Right lung (tissue), 10 donors: ENCODE measurements at places on chromosomes 1 and 21. TPM values are rescaled to one million over a fixed set of nuclear protein-coding genes. Genes with fewer than 3 reads are reported as not detected.

GRCh38 chr1:66296370-66296769 lies 237.6 kb upstream of the SGIP1 start:
- no peak for DNase-seq

- DNase-seq, result no peak
Observed at GRCh38 chr21:45637883-45638282, 5.6 kb upstream of the PCBP3 start.

- DNase-seq, result no peak
Observed at GRCh38 chr1:107501081-107501605, 360.3 kb downstream of the NTNG1 start.

DNA sequence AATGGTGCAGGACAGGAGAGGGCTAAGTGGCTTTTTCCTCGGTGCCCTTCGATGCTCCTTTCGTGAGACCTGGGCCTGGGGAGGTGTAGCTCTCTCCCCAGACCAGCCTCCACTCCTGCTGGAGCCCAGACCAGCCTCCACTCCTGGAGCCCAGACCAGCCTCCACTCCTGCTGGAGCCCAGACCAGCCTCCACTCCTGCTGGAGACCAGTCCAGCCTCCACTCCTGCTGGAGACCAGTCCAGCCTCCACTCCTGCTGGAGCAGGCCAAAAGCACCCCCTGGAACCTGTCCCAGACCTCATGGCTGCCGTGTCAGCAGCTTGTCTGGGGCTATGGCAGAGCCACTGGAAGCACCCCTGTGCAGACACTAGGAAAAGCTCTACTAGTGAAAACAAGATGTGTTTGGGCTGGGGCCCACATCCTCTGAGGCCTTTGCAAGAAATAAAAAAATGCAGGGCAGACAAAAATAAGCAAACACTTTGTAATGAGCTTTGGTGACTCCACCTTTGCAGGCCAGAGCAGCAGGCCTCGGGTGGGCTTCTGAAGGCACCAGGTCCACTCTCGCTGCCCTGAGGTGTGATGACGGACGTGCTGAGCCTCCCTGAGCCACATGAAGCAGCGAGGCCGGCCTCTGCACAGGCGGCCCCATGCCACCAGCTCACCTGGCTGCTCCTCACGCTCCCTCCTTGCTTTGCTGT lies 116.0 kb upstream of the IFFO2 start:
- no peak for DNase-seq

DNA sequence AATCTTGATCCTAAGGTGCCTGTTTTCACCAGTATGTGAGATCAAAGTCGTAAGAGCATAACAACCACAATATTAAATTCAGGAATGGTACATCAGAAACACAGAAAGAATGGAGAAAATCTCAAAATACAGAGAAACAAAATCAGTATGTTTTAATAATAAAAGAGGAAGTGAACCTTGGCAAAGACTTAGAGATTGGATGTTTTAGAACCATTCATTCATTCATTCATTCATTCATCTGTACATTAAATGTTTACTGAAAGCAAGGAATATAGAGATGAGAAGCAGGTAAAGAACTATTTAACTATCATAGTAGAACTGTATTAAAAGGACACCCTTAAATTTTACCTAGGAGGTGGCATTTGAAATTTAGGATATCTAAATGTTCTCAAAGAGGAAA lies 55.7 kb downstream of the EDEM3 start:
- no peak for DNase-seq

DNA sequence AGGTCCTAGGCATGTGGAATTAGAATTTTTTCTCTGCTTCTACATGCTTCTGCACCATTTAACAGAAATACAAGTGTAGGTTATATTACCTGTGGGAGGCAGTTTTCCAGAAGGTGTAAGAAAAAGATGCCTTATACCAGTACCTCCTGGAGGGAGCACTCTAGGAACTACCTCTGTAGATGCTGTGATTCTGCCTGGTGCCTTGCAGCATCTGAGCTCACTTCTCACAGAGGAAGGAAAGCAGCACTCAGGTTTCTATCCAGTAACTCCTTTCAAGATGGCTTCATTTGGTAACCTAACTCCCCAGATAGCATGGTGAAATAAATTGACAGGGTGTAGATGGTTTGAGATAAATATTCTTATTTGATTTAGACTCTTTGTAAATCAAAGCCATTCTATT lies 50.3 kb downstream of the GIPC2 start:
- DNase-seq, result no peak

DNA sequence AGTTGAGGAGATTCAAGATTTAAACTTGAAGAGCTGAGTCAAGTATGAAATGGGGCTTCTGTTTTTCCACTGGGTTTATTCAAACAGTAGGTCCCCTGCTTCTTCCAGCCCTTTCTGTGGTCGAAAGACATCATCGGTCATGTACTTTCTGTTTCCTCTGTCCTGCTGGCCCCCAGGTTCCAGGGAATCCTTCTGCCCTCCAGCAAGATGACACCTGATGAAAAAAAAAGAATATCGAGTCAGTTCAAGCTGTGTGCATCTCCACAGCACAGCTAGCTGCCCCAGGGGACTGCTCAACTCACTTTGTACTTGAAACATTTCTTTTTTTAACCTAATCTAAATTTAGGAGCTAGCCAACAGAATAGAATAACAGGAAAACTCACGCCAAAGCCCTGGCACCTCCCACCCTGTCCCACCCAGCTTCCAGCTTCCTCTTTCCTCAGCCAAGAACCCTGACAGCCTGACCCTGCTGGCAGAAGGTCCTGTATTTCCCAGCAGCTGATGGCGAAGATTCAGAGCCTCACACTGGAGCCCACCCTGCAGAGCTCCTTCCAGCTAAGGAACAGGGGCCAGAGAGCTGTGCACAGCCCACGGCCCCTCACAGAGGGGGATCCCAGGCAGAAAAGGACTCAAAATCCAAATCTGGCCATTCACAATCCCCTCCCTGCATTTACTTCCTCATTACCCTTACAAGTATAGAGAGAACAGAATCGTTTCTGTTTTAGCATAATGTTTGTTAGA lies 176.5 kb downstream of the PSMG1 start:
- DNase-seq, result no peak

DNA sequence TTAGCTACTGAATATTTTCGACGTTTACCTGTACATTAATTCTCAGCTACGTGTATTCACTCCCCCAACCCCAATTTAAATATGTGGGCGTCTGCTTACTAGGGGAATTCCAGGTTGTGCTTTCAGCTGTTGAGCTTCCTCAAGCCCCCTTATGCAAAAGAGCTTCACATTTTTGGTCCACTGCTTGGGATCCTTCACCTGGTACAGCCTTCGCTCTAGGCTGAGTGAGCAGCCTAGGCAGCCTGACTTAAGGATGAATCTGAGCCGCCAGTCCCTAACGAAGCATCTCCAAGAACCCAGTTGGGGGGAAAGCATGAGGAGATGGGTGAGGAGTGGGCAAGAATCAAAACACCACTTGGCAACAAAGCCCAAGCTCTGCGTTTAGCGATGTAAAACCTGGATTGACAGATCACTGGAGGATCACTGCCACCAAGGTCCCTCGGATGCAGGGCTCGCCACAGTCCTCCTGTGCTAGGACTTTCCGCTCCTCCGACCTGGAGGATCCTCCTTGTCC lies 674 bp downstream of the BCL10 start:
- DNase-seq, result no peak

- no peak for DNase-seq
Observed at GRCh38 chr1:207882692-207883091, 28.2 kb downstream of the CD34 start.

DNA sequence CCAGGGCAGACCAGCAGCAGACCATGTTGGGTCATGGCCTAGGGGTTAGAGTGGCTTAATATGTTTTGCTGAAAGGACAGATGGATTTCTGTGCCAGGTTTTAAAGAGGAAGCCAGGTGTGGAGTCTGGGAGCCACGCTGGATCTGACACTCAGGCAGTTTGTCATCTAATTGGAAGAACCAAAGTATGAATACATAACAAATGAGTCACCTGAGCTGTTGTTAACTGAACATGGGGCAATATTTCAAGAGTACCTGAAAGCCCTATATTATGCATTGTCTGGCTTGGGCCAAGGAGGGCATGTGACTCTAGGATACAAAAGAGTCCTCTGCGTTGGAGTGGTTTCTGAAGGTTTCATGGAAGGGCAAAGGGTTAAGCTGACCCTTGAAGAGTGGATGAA lies 70.6 kb downstream of the LMO4 start:
- no peak for DNase-seq

- no peak for DNase-seq
Observed at GRCh38 chr1:245200146-245200545, 45.4 kb downstream of the KIF26B start.

- DNase-seq, result no peak
Observed at GRCh38 chr1:234102583-234102982, 198.1 kb downstream of the SLC35F3 start.

- DNase-seq, result no peak
Observed at GRCh38 chr1:76038287-76039004, 36.1 kb upstream of the ST6GALNAC3 start.

DNA sequence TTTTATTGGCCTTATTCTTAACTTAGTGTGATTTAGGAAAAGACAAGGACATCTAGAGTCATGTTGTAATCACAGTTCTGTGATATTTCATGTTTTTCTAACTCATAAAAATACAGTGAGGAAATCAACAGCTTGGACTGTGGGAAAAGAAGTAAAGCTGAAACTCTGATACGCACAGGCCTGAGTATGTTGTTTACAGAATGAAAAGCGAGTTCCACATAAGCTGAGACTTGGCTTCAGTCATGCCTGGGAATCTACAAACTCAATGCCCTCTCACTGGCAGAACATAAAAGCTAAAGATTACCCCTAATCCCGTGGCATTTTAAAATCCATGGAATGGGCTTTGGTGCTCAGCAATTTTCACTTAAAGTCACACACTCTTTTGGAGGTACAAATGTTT lies 23.6 kb upstream of the ATP5PO start:
- no peak for DNase-seq

DNA sequence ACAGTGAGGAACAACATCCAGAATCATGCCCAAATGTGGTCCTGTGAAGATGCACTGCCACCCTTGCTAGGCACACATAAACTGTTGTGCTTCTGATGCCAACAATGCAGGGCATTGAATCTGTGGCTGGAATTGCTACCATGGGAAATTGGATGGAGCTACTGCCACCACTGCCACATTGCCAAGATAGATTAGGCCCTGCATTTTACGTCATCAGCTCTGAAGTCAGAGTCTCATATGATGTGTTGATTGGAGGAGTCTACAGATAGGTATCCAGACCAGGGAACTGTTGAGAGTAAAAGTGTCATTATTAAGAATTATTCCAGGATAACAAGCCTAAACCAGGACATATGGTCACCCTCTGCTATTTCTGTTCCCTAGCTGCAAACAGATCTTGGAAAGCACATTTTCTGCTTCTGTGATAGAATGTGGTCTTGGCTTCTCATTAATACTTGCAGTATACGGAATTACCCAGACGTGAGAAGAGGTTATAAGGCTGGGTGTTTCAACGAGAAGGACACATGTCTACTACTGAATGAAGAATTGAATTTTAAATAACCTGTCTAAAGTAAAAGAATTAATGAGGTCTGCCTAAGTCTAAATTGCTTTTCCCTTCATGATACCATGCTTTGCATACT lies 106.6 kb downstream of the TNNI3K start:
- no peak for DNase-seq

- DNase-seq, result no peak
Observed at GRCh38 chr1:147924813-147925212, 3.4 kb upstream of the GPR89B start.

GRCh38 chr1:227604446-227604845 lies 41.1 kb downstream of the ZNF678 start:
- DNase-seq, result no peak

DNA sequence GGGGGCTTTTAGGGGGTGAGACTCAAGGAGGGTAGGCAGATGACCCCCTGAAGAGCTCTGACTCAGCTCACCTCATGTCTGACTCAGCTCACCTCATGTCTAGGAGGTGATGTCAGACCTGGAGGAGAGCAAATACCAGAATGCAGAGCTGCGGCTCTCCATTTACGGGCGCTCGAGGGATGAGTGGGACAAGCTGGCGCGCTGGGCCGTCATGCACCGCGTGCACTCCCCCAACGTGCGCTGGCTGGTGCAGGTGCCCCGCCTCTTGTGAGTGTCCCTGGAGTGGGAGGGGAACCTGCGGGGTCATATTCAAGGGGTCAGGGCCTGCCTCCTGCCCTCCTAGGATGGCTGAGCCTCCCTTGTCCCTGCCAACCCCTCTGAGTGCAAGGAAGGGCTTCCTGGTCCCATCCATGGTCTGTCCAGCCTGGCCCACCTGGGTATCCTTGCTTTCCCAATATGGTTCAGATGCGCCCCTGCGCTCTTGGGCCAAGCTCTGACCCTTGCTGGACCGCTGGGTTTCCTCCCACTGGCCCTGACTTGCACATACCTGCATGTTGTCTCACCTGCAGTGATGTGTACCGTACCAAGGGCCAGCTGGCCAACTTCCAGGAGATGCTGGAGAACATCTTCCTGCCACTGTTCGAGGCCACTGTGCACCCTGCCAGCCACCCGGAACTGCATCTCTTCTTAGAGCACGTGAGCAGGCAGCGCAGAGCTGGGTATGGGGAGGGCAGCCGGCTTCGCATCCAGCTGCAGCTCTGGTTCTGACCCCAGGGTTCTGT lies 9.1 kb downstream of the AMPD2 start:
- no peak for DNase-seq

GRCh38 chr1:180262628-180263488 lies 32.8 kb downstream of the LHX4 start:
- DNase-seq, result no peak

GRCh38 chr1:218665221-218665620 lies 320.1 kb downstream of the TGFB2 start:
- no peak for DNase-seq

GRCh38 chr1:151327903-151328674 lies 873 bp upstream of the PI4KB start:
- no peak for DNase-seq

DNA sequence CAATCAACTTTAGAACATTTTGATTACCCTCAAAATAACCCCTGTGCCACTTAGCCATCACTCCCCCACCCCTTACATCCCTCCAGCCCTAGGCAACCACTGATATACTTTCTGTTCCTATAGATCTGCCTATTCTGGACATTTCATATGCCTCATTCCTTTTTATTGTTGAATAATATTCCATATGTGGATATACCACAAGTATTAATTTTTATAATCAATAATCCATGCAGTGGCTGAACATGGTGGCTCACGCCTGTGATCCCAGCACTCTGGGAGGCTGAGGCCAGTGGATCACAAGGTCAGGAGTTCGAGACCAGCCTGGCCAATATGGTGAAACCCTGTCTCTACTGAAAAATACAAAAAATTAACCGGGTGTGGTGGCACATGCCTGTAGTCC lies 20.1 kb upstream of the MED18 start:
- no peak for DNase-seq

ARTN gene
- 1.9 TPM for polyA plus RNA-seq

E2F2 gene
- polyA plus RNA-seq, result 3.3 TPM

TCP10L gene
- polyA plus RNA-seq, result 0.85 TPM

UTP11 gene
- polyA plus RNA-seq, result 38.4 TPM

C4BPA gene
- 0.42 TPM for polyA plus RNA-seq

MCOLN2 gene
- 4.6 TPM for polyA plus RNA-seq

A3GALT2 gene
- not detected for polyA plus RNA-seq

CLEC20A gene
- polyA plus RNA-seq, result 0.11 TPM

ATAD3B gene
- 21.1 TPM for polyA plus RNA-seq

AGT gene
- 0.58 TPM for polyA plus RNA-seq

SLC45A3 gene
- 7.7 TPM for polyA plus RNA-seq

PLEKHG5 gene
- 24.8 TPM for polyA plus RNA-seq

GPR3 gene
- 0.59 TPM for polyA plus RNA-seq

PADI3 gene
- polyA plus RNA-seq, result 0.05 TPM

PAQR7 gene
- 19.3 TPM for polyA plus RNA-seq

GSTM1 gene
- polyA plus RNA-seq, result 97.9 TPM

OPN3 gene
- 28.5 TPM for polyA plus RNA-seq

SERPINC1 gene
- polyA plus RNA-seq, result not detected

NPR1 gene
- polyA plus RNA-seq, result 14.6 TPM
